ENCODE measurements at places on chromosomes 6 and 20. TPM values are rescaled to one million over a fixed set of nuclear protein-coding genes. Genes with fewer than 3 reads are reported as not detected.

PLG gene
- not detected for total RNA-seq

BMP6 gene
- 14.8 TPM for total RNA-seq

HLA-G gene
- total RNA-seq: not detected

RRBP1 gene
- total RNA-seq: 160 TPM

CRYBG1 gene
- 0.82 TPM for total RNA-seq

WFDC9 gene
- total RNA-seq: not detected

PRL gene
- total RNA-seq: not detected

RSPH9 gene
- total RNA-seq: 0.29 TPM

GNL1 gene
- total RNA-seq: 27.1 TPM

RHAG gene
- not detected for total RNA-seq

BPIFB1 gene
- total RNA-seq: not detected

OOEP gene
- not detected for total RNA-seq

SAMD5 gene
- total RNA-seq: 0.70 TPM

FOXQ1 gene
- 5.8 TPM for total RNA-seq

PI3 gene
- 2.2 TPM for total RNA-seq

JPH2 gene
- 6.8 TPM for total RNA-seq

DZANK1 gene
- 2.0 TPM for total RNA-seq

RBPJL gene
- total RNA-seq: not detected

SPATS1 gene
- not detected for total RNA-seq

KCNK15 gene
- 0.62 TPM for total RNA-seq

BTBD3 gene
- 12.5 TPM for total RNA-seq

SCUBE3 gene
- total RNA-seq: 0.05 TPM

ATP6V1G2 gene
- total RNA-seq: 0.78 TPM

TMC2 gene
- not detected for total RNA-seq
